ENCODE measurements at places on chromosomes 16 and 17.

DNA sequence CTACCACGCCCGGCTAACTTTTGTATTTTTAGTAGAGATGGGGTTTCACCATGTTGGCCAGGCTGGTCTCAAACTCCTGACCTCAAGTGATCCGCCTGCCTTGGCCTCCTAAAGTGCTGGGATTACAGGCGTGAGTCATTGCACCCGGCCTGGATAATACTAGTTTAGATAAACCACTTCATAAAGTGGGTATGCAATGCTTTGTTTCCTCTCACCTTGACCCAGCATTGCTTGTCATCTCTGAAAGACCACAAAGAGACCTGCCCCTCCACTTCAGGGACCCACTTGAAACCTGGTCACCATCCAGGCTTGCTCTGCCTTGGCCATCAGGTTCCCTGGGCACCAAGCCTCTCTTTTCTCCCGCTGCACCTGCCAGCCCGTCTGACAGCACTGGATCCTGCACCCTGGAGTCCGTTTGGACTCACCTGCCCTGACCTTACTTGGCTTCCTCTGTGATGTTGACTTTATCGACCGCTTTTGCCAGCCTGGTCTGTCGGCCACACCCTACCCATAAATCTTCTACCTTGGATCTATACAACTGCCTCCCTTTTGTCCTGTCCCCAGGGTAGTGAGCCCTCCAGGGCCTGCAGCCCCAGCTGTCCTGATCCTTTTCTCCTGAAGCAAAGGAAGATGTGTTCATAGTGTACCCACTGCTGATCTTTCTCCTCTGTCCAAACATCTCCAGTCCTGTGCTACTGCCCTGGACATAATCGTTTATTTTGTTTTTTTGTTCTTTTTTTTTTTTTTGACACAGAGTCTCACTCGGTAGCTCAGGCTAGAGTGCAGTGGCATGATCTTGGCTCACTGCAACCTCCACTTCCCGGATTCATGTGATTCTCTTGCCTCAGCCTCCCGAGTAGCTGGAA lies 12.7 kb upstream of the ZG16 start:
- DNase-seq = no peak

DNA sequence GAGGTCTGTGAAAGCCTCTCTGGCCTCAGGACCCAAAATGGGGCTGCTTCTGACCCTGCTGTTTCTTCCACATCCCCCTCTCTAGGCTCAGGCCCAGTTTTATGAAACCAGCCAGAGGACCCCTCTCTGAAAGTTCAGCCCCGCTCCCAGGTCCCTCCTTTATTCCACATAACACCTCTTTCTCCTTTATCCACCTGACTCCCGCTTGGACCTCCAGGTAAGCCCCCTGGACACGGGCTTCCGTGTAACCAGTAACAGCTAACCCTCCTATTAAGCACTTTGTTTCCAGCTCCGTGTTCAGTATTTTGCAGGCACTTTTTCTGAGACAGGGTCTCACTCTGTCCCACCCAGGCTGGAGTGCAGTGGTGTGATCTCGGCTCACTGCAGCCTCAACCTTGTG lies 37.4 kb downstream of the PSME3IP1 start:
- no peak for DNase-seq

DNA sequence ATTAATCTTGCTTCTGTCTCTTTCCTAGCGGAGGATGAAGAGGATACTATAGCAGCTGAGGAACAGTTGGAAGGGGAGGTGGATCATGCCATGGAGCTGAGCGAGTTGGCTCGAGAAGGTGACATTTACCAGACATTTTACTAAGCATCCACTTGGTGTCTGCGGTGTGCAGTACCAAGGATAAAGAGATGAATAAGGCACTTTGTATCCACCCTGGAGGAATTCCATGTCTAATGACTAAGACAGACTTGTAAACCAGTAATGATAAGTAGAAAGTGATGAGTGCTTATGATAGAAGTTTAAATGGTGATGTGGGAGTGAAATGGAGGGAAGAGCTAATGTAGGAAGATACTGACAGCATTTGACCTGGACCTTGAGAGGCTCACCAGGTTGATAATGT lies 12.0 kb downstream of the SRCAP start:
- DNase-seq = no peak

GRCh38 chr17:75454193-75454592 lies 2.2 kb upstream of the TMEM94 start:
- no peak for DNase-seq

Data from neural crest cell (in vitro differentiated cells).